Stimulated activated CD4-positive, alpha-beta T cell treated with anti-CD3 and anti-CD28 coated beads, Interleukin-1b, Interleukin-23, amount 100 ng/mL, for 4 hours (primary cell): ENCODE measurements at places on chromosomes 12 and 14.

DNA sequence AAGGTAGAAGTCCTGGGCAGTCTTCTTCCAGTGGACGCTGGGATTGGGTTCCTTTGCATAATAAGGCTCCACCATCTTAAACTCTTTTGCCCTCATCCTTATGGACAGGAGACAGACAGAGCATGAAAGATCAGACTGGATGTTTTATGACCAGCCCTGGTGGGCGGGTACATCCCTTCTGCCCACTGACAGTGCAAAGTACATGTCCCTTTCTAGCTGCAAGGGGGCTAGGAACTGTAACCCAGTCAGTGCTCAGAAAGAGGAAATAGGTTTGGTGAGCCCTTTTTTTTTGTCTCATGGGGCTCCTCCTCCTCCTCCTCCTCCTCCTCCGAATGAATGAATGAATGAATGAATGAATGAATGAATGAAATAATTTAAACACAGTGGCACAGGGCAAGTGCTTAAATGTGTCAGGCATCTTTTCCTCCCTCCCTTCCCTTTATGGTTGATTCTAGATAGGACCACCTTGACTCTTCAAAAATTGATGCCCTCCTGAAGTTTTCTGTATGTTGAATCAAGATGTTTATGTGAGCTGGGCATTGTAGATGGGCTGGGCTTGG is 36.4 kb upstream of the HNF1A start:
- DNase-seq, result no peak

- no peak for DNase-seq
Measured at GRCh38 chr12:107515446-107515958, 170.1 kb upstream of the PWP1 start.

GRCh38 chr14:99676657-99677056 is 7.4 kb upstream of the CYP46A1 start:
- DNase-seq, result no peak

GRCh38 chr12:32051511-32052211 is 55.0 kb upstream of the BICD1 start:
- DNase-seq, result no peak

DNA sequence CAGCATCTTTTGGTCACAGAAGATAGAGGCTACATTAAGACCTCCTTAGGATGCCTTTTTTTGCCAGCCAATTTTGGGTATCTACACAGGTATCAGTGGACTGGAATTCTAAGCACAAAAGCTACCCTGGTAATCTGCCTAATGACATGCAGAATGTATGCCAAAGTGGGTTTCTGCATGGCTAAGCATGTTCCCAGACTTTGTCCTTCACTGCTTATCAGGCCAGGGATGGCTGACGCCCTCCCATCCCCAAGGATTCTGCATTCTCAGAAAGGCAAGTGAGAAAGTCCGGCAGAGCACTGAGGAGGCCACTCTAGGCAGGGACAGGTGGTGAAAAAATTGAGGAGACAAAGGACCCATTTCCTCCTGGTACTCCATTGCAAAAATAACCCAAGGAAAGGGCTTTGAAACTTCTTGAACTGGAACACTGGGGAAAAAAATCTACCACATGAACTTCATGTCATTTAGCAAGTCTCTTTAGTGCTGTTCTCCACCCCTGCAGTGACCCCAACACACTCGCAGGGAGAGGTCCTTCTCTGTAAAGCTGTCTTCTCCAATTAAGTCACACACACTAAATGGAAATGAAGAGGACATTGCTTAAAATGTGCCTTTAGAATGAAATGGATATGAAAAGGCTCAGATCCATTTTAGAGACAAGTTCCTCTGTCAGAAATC is 91.7 kb upstream of the MAX start:
- no peak for DNase-seq

- DNase-seq, result no peak
Measured at GRCh38 chr14:91893007-91893406, 25.7 kb upstream of the TC2N start.

DNA sequence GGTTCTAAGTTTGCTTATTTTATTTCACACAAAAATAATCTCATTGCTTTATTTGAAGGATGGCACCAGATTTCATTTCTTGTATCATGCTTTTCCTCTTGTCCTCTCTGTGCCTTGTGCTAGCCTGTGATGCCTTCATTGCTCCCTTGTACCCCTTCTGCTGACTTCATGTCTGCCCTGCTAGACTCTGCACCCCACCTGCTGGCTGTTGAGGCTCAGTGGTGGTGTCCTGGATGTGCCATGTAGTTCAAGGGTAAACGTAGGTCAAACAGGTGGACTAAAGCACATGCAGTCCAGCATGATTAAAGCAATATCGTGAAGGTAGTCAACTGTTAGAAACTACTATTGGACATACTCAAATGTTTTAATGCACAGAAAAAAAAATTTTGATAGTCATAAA is 21.6 kb downstream of the MRPS35 start:
- DNase-seq, result no peak

DNA sequence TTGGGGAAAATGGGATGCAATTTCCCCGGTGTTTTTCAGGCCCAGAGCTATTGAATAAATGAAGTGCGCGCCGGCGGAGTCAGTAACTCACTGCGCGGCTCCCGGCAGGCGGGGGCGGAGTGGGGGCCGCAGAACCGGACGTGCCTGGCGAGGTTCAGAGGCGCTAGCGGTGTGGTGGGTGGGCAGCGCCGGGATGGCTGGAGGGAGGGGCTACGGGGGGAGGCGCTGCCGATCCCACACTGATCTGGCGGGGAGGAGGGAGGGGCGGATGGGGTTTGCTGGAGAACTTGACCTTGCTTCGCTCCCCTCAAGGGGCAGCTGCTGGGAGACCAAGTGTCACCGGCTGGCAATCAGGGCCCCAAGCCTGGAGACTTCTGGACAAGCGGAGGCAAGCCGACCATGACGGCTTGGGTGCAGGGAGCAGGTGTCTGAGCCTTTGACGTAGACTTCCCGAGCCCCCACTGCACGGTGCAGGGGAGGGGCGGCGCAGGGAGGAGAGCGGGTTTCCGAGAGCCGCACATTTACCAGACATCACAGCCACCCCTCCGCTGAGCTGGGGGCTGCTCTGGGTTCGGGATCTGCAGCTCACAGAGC is 174.1 kb upstream of the RTL1 start:
- DNase-seq, result no peak

DNA sequence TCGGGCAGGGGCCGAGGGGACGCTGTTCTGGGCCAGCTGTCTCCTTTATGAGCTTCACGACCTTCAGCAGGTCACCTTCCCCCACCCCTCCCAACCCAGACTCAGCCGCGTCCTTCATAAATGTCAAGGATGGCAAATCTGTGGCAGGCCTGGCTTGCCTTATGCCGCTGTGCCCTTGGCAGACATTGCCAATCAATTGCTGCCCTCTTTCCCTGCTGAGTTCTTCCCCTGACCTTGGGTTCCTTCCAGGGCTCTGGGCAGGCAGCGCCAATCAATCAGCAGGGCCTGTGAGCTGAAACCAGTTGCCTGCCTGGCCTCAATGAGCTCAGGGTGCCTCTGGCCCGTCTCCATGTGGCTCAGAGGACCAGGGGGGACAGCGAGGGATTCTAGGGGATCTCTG is 7.7 kb downstream of the FAM222A start:
- DNase-seq, result no peak

DNA sequence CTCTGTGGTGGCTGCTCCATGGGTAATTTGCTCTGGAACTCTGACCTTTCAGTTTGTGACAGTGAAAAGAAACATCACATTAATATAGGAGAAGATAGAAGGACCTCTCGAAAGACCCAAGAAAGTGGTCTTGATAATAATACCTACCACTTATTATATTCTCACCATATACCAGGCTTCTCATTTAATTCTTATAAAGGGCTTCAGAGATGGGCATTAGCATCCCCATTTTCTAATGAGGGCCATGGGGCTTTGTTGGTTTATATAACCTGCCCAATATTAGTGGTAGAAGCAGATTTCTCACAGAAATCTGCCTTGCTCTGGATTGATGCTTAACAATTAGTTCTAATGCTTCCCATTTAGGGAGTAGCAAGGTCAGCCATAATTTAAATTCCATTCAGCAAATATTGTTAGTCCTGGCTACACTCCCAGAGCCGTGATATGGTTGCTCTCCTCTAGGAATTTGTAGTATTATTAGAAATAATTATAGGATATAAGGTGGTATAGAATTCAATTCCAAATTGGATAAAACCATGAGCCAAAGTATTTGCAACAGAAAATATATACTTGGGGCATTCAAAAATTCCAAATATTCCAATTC is 7.4 kb upstream of the AMIGO2 start:
- DNase-seq, result no peak
